ENCODE measurements at places on chromosomes 2 and 18. TPM values are rescaled to one million over a fixed set of nuclear protein-coding genes. Genes with fewer than 3 reads are reported as not detected.

- DNase-seq = no peak
These were observed 456.8 kb upstream of the NXPH2 start for GRCh38 chr2:139237023-139237422.

GRCh38 chr2:20443276-20443920 is 3.5 kb upstream of the RHOB start:
- DNase-seq = peak; percentile 77

DNA sequence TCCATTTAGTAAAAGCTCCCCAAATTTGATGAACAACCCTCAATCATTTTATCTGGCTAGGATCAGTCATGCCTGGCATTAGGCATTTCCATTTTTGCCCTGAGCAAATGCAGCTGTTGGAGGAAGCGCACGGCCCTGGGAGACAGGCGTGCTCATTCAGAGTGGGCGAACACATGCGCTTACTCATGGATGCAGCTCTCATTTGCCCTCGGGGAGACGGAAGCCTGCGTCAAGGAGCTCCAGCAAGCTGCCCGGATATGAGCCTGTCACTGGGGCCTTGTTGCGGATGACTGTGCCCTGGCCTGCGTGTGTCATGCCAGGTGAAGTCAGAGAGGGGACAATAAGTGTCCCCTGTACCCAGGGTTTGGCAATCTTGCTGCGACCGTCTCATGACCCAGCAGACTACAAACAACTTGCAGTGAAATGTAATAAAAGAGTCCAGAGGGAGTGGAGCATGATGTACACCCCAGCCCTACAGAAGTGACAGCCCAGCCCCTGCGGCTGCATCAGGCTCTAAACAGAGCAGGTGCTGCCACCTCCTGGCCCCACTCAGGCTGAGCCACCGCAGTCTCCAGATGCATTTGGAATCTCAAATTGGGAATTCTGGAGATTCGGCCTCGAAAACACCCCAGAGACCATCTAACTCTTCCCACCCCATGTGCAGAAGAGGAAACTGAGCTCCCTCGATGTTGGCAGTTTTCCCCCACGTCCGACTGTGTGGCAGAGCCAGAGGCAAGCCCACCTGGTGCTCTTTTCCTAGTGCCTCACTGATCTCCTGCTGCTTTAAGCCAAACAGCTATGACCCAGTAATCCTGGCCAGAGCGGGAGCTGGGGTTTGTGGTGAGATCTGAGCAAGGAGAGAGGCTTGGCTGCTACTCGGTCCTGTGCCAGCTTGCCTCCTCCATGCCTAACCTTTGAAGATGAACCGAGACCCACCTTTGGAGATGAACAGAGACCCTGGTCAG is 105.0 kb upstream of the ALK start:
- DNase-seq = peak; percentile 13

DNA sequence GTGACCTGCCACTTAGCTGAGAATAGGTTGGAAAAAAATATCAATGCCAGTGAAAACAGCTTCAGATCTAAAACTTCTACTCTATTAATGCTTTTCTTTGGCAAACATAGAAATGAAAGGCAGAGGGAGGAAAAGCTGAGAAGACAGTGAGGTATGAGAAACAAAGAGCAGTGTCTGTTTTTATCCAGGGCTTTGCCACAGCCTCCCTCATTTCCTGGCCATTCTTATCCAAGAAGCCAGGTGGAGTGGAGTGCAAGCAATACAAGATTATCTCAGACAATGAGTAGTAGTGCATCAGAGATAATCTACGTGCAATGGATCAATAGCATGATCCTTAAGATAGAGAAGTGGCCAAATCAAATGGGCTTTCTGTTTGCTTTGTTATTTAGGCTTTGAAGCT is 808.7 kb upstream of the PIK3C3 start:
- no peak for DNase-seq

GRCh38 chr2:192194265-192194865 is 368 bp downstream of the TMEFF2 start:
- DNase-seq = no peak

DNA sequence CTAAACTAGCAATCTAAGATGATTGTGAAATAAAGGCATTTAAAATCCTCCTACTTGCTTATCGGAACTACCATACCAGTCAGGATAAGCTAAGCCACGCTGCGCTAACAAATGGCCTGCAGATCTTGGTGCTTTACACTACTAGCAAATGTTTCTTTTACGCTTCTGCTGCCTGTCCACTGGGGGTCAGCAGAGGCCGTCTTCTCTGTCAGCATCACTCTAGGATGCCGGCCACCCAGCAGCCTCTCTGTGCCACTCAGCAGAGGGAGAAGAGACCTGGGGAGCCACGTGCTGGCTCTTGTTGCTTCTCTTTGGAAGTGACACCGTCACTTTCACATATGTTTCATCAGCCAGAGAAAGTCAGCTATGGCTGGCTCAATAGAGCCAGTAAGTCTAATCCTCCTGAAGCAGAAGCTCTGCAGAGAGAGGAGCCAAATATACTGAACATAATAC is 36.6 kb downstream of the COPS8 start:
- DNase-seq = peak; percentile 54

DNA sequence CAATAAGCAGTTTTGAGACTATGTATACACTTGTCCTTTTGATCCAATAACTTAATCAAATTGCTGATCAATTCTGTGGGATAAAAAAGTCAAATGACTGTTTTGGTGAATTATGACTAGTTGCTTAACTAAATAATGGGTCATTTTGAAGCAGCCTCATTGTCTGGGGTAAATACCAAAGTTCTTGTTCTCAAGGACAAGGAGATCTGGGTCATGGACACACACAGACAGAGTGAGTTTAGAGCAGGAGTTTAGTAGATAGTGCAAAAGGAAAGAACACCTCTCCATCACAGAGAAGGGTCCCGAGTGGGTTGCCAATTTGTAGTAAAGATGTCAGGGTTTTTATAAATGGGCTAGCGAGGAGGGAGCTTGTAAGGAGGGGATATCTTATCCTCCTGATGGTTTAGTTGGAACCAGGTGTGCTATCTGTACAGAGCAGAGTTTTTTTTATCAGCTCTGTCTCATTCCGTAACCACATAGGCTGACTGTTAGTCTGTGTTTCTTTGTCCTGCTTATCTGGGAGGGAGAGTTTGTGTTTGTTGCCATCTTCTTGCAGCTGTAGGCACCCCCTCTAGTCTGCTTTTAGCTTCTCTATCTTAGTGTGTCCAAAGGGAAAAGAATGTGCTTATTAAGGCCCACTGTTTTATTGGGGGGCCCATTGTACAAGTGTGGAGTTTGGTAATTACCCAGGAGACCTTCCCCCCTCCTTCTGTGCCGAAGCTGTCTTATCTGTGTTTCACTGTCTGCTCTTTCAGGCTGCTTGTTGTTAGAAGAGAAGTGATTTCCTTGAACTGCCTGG is 48.7 kb upstream of the C1GALT1C1L start:
- no peak for DNase-seq

- DNase-seq = no peak
These were observed 193.4 kb downstream of the WDR7 start for GRCh38 chr18:56844556-56844955.

DNA sequence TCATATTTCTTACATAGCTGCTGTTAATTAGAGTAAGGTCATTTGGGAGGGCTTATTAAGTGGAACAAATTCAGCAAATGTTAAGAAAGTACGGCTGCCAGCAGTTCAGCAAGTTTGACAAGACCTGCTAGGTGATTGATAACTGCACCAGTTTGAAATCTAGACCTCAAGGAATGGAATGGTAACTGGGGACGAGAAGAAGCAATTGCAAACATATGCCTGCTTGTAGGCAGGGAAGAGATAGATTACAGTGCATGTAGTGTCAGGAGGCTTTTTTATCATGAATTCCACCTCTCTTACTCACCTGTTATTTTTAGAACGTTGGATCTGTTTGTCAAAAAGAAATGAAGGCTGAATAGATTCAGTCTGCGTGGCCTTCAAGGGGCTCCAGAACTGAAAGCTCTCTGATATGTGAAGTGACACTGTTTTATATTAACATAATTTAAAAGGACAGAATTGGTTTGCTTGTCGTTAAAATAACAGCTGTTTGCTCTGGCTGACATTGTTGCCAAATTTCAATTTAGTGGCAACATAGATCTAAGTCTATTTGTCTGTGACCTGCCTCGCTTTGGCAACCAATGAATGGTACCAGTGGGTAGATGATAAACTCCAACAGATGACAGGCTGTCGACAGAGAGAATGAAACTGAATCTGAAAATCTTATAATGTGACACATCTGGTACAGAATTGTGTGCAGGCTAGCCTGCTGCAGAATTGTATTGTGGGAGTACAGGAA is 199.3 kb downstream of the ZNF407 start:
- DNase-seq = peak; percentile 24

DNA sequence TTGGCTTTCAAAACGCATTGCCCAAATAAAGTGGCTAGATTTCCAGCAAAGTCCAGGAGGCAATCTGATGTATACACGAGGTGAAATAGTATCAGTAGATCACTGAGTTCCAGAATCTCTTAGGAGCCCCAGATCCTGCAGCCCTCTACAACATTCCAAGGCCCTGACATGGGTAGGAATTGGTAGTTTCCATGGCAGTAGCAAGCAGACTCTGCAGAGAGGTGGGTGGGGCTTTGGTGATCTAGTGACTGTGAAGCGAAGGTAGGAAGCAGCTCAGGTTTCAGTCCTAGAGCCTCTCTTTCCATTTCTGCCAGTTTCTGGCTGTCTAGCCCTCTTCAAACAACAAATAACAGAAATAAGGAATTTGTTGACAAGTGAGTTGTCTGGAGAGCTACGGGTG is 13.8 kb upstream of the SGPP2 start:
- no peak for DNase-seq

DNA sequence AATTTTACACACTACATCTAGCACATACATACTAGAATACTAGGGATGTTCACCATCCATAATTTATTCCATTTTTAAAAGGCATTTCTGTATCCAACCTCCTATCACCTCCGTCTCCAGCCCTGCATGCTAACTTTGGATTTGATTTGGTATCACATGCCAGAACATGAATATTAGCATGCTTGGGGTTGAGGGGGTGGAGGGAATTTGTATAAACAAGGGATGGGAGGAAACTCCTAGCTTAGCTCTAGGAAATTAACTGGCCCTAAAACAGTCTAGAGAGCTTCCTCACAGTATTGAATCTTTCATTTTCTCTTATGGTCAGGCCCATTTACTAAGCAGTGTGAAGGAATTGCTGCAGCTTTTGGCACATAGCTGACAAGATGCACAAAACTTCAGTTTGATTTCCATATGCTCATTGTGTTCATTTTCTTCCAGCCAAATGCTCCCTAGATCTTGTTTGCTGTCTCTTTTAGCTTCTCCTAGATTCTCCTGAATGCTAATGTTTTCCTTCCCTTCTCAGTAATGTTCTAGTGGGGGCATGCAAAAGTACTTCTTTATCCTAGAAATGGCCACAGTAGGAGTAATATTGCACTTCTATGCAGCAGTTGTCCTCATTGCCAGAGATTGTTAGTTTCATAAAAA is 135.2 kb downstream of the VWC2L start:
- DNase-seq = no peak

DNA sequence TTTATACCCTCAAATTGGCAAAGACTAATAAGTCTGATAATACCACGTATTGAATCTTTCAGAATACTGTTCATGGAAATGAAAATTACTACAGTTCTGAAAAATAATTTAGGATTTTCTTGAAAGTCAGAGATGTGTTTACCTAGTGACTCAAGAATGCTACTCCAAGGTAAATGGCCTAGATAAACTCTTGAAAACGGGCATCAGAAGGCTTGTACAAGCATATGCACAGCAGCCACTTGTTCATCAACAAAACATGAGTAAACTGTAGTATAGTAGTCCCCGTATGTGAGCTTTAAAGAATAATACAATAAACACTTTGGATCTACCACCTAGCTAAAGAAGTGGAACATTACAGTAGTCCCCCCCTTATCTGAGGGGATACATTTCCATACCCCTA is 157.5 kb downstream of the THADA start:
- no peak for DNase-seq

DNA sequence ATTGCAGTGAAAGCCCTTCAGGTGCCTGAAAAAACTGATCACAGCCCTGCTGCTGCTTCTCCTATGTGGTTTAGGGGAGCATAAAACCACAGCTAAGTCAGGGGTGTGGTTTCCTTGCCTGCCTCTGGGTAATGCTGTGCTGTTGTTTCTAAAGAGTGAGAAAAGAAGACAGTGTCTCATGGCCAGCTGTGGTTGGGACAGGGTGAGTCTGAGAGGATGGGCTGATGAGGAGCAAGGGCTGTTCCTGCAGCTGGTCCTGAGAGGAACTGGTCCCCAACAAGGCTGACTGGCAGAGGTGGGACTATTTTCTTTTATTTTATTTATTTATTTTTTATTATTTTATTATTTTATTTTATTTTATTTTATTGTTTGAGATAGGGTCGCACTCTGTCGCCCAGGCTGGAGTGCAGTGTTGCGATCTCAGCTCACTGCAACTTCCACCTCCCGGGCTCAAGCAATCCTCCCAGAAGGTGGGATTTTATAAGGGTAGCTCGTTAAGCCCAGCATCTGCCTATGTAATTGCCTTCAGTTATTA is 236.7 kb downstream of the FHOD3 start:
- no peak for DNase-seq

- DNase-seq = no peak
These were observed 164.4 kb downstream of the ETAA1 start for GRCh38 chr2:67561457-67561965.

DNA sequence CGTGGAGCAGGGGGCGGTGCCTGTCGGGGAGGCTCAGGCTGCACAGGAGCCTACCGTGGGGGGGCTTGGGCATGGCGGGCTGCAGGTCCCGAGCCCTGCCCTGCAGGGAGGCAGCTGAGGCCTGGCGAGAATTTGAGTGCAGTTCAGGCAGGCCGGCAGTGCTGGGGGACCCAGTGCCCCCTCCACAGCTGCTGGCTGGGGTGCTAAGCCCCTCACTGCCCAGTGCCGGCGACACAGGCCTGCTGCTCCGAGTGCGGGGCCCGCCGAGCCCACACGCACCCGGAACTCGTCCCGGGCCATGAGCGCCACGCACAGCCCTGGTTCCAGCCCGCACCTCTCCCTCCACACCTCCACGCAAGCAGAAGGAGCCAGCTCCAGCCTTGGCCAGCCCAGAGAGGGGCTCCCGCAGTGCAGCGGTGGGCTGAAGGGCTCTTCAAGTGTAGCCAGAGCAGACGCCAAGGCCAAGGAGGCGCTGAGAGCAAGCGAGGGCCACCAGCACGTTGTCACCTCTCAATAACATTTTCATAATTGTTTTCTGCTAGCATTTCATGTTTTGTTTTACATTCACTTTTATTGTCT is 1378.9 kb upstream of the CELF4 start:
- no peak for DNase-seq

DNA sequence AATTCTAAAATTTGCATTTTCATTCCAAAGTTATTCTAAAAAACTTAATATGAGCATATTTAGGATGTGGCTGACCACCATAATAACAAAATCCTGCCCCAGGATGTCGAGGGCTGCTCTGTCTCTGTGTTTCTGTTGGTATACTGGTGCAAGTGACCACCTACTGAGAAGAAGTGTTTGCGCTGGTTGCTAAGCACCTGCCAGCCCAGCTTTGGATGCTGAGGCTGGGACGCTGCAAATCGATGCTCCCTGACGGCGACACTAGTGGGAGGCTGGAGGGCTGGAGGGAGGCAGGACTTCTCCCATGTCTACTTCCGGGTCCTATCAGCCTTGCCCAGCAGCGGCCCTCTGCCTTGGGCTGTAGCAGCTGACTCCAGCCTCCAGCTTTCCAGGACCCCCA is 45.0 kb downstream of the LAMA1 start:
- DNase-seq = no peak

Gene MAB21L4
- 3.6 TPM for polyA plus RNA-seq

Gene IL36G
- not detected for polyA plus RNA-seq

Gene SLC30A3
- 0.79 TPM for polyA plus RNA-seq

Gene MAP3K19
- not detected for polyA plus RNA-seq

Gene ABCB11
- not detected for polyA plus RNA-seq

Gene GLI2
- polyA plus RNA-seq = not detected

Gene HOXD9
- polyA plus RNA-seq = not detected

Gene RMC1
- polyA plus RNA-seq = 9.4 TPM

Gene KCNE4
- not detected for polyA plus RNA-seq

Gene PAX3
- polyA plus RNA-seq = not detected
